ENCODE measurements at places on chromosomes 13 and 19.

DNA sequence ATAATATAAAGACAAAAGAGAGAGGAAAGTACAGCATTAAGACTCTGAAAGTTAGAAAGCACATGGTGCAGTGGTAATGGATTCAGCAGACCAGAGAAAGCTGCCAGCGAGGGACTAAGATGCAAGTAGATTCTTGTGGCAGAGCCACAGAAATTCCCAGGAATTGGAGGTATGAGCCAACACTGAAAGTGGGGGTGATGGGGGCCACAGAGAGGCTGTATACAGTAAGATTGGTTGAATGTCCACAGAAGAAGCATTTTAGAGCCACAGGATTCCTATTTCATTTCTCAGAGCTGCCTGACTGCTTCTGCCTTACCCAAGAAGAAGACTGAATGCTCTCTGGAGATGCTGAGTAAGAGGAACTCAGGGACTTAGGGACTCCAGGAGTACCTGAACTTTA is 295.0 kb downstream of the LMO7 start:
- no peak for DNase-seq

GRCh38 chr13:106532111-106532929 is 3.1 kb downstream of the EFNB2 start:
- DNase-seq: no peak

- DNase-seq: no peak
Measured at GRCh38 chr13:96821381-96821780, 172.9 kb downstream of the OXGR1 start.

- DNase-seq: no peak
Measured at GRCh38 chr19:30450100-30450499, 77.9 kb downstream of the ZNF536 start.

DNA sequence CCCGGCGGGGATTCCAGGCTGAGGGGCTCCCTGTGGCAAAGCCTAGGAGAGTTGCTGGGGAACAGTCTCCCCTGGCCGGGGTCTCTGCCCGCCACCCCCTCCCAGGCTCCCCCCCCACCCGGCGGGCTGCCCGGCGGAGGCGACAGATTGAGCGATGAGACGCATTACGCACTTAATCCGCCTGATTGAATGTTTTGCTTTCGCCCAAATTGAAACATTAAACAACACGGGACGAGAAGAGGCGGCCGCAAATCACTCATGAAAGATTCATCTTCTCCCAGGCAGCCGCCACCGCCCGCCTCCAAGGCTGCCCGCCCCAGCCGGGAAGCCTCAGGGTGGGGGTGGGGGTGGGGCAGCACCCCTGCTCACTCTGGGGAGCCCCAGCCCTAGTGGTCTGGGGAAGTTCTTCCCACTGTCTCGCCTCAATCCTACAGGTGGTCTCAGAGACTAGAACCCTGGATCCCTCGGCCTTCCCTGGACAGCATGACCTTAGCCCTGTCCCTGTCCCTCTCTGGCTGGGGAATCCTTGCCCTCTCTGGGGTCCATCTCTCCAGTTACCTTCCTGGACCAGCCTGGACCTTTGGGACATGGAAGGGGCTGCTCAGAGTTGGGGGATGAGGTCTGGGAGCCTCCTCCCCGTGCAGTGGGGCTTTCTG is 7.6 kb upstream of the ERFL start:
- no peak for DNase-seq

DNA sequence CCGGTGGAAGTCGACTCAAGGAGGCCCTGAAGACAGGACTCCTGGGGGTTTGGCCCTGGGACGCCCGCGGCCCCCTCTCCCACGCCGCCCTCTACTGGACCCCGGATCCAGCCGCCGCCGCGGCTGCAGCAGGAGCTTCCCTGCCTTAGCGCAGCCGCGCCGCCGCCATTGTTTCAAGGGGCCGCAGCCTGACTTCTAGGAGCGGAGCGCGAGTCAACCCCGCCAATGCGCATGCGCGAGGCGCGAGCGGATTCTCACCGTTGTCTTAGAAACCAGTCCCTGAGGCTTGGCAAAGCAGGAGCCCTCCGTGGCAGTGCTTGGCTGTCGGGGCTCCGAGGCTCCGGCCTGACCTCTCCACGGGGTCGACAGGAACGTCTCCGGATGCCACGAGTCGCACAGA is 19.1 kb upstream of the ZNF420 start:
- no peak for DNase-seq

DNA sequence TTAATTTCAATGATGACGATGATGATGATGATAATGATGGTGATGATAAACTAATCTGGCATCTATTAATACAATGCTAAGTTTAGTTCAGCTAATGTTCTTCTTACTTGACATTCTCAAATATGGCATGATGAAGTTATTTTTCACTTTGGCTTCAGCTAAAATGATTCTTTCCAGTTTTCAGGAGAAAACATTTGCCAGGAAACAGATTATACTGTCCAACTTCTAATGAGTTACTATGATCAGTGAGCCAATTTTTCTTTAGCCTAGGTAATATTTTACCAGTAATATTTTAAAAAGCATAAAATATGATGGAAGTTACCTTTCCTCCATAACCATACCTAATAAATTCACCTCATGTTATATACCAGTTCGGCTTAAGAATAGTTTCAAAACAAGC is 245.7 kb upstream of the CSNK1A1L start:
- DNase-seq: no peak

GRCh38 chr19:46689358-46689757 is 27.6 kb downstream of the PRKD2 start:
- no peak for DNase-seq

DNA sequence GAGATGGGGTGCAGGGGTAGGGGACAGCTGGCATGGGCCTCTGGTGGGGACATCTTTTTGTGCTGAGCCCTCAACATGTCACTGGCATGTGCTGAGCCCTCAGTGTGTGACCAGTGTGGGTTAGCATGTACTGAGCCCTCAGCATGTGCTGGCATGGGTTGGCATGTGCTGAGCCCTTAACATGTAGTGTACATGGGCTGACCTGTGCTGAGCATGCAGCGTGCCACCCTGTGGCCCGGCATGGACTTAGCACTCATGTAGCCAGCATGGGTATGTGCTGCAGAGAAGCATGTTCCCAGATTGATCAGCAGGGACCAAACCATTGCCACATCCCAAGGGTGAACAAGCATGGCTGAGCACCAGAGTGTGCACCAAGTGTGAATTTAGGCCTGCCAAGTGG is 11.5 kb downstream of the HIPK4 start:
- no peak for DNase-seq

DNA sequence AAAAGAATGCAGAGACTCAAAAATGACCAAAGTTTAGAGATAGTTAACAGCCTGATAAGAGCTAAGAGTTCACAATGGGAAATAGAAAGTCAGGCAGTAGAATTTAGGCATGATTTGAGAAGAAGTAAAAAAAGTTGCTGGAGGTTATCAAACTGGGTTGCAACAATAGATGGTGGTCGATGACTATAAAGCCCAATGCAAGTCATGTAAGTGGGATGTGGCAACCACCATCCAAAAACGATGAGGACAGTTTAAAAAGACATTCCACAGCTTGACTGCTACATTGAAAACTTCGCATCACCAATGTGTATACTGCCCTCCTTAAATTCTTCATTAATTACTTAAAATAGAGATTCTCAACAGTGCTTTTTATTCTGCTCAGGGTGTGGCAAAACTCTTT is 19.7 kb downstream of the ELF1 start:
- DNase-seq: no peak

- DNase-seq: no peak
Measured at GRCh38 chr13:113464476-113464875, 11.2 kb upstream of the ADPRHL1 start.

DNA sequence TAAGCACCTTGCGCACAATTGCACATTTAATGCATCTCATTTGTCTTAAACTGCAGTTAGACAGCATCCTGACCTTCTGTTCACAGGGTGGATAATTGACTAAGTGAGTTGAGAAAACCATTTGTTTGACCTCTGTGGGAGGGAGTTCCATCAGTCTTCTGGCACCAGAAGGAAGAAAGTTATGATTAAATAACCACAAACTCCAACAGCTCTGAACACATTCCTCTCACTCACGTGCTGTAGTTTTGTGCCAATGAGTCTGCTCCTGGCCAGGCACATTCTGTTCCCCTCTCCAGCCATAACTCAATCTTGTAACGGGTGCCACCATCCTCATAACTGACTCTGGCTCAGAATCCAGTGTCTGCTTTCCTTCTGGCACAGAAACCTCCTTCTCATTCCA is 817.2 kb downstream of the SLITRK1 start:
- DNase-seq: no peak

- DNase-seq: no peak
Measured at GRCh38 chr13:38990693-38991092, at the start of gene STOML3. STOML3 (minus strand) TSS chr13:38990831; CDS start chr13:38990721, 110 bp downstream.

DNA sequence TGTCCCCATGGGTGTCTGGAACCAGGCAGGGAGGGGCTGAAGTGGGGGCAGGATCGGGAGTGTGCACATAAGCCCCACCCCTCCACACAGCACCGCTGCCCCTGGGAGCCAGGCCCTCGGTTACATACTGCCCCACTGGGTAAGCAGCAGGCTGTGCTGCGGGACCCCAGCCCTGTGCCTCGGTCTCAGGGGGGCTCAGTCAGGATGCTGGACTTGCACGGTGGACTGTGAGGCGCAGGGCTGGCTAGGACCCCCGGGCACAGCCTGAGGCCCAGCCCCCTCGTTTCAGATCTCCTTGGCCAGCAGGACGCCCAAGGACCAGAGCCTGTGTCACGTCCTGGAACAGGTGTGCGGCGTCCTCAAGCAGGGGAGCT is 16.3 kb downstream of the MPND start:
- DNase-seq: no peak

DNA sequence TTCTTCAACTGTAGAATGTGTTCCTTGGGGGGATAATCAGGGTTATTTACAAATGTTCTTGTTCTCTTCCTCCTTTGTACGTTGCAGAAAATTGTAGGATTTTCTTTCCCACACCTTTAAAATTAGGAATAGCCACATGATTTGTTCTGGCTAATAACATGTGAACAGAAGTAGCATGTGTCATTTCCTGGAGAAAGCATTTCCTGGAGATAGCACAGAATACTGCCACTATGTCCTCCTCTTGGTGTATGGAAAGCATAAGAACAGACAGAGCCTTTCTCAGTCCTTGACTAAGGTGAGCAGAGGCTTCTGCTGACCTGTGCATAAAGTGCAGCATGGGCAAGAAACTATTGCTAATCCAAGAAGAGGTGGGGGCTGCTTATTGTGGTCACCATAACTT is 101.8 kb downstream of the FAM216B start:
- no peak for DNase-seq

GRCh38 chr13:63902141-63902540 is 2486.5 kb upstream of the PCDH20 start:
- DNase-seq: no peak

DNA sequence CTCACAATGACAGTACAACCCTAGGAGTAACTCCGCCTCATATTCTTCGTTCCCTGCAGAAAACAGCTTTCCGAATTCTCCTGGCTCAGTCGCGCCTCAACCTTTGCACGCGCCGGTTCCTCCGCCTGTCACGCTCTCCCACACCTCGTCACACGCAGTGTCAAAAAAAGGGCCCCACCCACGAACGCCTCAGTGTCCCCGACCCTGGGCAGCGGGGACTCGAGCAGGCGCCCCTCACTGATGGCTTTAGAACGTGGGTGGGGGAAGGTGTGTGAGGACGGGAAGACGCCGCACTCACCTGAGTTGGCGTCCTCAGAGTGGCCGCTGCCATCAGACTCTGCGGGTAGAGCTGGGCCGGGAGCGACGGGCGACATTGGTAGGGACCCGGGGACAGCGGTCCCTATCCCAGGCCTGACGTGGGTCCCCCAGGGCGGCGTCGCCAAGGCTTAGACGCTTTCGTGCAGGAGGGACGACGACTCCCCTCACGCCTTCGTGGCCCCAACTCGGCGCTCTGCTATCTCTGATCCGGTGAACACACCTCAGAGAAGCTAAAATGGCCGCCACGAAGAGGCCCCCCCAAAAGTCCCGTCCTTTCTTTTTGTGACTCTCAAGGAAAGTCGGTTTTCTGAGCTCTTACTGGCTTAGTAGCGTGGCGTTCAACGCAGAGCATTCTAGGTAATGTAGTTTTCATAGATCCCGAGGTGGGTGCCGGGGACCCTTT is at the start of gene ZNF154:
ZNF154 (minus strand) TSS at position 564 of the 721 bp plus-strand sequence; CDS start at position 331, 233 bp downstream.
- DNase-seq: peak; percentile 11

- no peak for DNase-seq
Measured at GRCh38 chr13:67226696-67227095, 3.4 kb downstream of the PCDH9 start.

Measured in stimulated activated CD4-positive, alpha-beta T cell treated with anti-CD3 and anti-CD28 coated beads, Interleukin-12 subunit alpha, Interleukin-12 subunit beta, amount 100 ng/mL, for 4 hours (primary cell).